Activated CD4-positive, CD25-positive, alpha-beta regulatory T cell treated with anti-CD3 and anti-CD28 coated beads, Interleukin-2, amount 50 U/mL, for 24 hours (primary cell): ENCODE measurements at places on chromosomes 13 and 19.

- ATAC-seq, result no peak
These were observed 25.6 kb downstream of the ZNF114 start for GRCh38 chr19:48295458-48295857.

- ATAC-seq, result no peak
These were observed 1.3 kb upstream of the SPIB start for GRCh38 chr19:50417111-50418081.

GRCh38 chr13:48874165-48874564, 101.5 kb upstream of the FNDC3A start:
- ATAC-seq, result no peak

DNA sequence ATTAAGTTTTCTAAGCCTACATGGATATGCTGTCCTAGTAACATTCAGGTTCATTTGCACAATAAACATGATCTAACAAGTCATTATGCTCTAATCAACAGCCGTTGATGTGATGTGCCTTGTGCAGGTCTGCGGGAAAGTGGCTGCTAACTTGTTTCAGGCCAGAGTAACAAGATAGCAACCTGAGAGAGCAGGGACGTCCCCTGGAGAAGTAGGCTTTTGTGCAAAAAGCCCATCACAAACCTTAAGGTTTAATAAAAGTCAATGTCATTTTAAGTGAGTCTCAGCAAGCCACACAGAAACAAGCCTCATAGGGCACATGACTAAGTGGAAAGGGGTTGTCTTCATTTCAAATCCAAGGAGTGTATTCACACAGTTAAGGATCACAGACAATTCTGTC, 17.6 kb downstream of the FOXO1 start:
- no peak for ATAC-seq

DNA sequence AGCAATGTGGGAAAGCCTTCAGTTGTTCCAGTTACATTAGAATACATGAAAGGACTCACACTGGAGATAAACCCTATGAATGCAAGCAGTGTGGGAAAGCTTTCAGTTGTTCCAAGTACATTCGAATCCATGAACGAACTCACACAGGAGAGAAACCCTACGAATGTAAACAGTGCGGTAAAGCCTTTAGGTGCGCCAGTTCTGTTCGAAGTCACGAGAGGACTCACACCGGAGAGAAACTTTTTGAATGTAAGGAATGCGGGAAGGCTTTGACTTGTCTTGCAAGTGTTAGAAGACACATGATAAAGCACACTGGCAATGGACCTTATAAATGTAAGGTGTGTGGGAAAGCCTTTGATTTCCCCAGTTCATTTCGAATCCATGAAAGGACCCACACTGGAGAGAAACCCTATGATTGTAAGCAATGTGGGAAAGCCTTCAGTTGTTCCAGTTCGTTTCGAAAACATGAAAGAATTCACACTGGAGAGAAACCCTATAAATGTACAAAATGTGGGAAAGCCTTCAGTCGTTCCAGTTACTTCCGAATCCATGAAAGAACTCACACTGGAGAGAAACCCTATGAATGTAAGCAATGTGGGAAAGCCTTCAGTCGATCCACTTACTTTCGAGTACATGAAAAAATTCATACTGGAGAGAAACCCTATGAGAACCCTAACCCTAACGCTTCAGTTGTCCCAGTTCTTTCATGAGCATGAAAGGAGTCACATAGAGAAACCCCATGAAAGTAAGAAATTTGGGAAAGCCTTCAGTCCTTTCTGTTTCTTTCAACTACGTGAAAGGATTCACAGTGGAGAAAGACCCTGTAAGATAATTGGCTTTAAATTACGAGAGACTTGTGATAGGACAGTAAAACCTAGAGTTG, 20.1 kb downstream of the ZNF627 start:
- ATAC-seq, result no peak

DNA sequence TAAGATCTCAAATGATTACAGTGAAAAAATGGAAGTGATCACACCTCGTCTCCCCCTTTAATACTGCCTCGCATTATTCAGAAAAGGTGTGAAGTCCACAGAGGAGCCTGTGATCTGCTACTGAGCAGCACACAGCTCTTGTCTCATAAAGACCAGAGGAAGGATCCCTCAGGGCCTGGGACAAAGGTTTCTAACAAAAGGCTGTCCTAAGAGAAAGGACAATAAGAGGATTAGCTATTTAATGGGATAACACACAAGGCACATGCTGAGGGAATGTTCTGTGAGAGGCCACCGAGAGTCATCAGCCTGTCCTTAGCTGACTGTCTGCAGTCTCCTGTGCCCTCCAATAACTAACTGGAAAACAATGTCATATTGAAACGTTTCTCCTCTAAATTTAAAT, 26.7 kb downstream of the EBPL start:
- ATAC-seq, result no peak

DNA sequence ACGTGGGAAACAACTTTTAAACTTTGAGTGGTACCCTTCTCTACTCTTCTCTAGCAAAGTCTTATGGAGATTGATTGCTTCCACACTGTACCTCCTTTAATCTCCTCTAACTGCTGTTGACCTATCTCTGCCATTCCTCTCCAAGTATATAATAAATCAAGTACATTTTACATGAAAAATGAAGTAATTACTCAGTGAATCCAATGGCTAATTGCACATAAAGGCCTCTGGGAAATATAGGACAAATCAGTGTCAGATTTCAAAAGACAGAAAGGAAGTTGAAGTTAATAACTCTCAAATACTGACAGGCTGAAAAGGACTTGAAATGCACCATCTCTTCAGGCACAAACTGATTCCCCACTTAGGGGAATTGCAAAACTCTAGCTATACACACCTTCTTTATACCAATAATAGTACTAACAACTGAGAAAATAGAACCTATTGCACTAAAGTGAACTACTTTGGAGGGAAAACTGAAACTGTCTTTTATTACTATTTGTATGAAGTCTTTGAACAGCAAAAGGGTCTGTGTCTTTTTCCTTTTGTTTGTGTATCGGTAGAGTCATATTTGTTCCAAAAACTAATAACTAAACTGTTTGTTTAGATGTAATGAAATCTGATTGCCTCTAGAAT, 701.1 kb downstream of the PCDH9 start:
- no peak for ATAC-seq

DNA sequence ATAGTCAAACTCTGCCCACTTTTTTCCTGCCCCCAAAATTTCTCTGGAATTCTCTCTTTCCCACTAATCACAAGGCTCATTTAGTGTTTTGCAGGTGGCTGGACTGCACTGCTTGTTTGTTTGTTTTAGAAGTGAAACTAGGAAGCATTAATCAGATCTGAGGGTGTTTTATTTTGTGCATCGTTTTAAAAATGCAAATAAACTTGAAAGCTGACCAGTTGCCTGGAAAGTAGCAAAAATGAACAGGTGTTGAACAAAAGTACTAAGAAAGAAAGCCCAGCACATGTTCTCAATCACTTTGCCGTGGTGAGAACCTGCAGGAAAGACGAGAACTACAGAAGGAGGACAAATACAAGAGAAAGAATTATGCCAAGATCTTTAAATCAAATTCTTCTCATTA, 365.5 kb downstream of the PCDH9 start:
- no peak for ATAC-seq

- ATAC-seq, result no peak
These were observed 197.1 kb downstream of the OXGR1 start for GRCh38 chr13:96797136-96797535.

DNA sequence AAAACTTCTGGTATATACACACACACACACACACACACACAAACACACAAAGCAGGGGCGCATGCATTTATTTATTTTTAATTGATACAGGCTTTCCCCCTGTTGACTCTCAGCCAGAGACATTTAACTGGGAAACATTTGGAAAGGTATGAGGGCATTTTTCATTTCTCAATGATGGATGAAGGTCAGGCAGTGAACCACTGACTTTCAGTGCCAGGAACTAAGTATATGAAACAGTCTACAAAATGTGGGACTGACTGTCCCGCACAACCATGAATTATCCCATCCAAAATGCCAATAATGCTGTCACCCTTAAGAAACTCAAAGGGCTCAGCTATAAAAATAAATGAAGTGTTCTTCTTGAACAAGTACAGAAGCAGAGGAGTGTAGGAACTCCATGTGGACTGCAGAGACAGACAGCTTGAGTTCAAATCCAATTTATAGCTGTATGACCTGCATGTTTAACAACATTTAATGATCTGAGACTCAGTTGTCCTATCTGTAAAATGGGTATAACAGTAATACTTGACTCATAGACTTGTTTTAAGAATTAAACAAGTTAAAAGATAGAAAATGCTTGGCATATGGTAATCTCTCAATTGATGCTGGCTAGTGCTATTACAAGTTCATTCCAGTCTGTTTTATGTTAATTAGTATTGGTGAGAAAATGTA, 25.0 kb upstream of the INTS6 start:
- ATAC-seq, result no peak

GRCh38 chr13:109408591-109409382, 377.6 kb downstream of the IRS2 start:
- ATAC-seq, result no peak

- no peak for ATAC-seq
These were observed 11.3 kb upstream of the RNASEH2B start for GRCh38 chr13:50898338-50898737.

DNA sequence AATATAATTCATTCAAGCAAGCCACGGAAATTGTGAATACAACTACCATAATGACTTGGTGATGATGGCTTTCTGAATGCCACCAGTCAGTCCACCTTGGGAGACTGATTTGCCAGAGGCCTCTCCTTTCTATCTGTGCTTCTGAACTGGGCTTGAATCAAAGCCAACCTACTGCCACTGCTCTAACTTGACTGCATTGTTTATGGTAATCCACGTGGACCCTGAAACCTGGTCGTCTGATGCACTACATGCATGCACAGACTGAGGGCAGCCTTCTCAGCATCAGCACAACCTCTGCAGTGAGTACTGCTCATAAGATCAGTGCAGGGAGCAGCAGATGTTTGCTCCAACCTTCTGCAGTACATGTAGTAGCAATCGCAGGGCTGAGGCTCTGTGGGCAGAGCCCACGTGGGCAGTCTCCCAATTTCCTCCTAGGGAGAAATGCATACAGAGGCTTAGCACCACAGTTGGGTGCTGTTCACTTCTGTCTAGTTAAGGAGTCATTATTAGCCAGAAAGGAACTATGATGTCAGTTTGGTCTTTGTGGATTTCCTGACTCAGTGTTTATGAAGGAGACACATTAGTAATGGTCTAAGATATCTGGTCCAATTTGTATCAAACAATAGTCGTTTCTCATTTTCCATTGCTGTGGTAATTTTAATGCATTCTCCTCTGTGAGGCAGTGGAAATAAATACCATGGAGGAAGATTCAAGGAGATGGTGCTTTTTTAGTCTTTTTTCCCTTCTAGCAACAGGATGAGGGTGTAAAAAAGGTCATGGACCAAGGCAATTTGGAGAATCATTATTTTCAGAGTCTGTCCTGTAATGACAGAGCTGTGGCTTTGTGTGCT, 82.5 kb downstream of the AKAP11 start:
- ATAC-seq, result peak; percentile 71

- no peak for ATAC-seq
These were observed 23.4 kb downstream of the PCCA start for GRCh38 chr13:100112186-100112838.

- ATAC-seq, result peak; percentile 64
These were observed 24.2 kb downstream of the C19orf12 start for GRCh38 chr19:29690842-29691241.

GRCh38 chr13:36973009-36973408, 26.1 kb downstream of the ALG5 start:
- ATAC-seq, result no peak

- no peak for ATAC-seq
These were observed 4.8 kb upstream of the CTXN1 start for GRCh38 chr19:7930765-7931164.

DNA sequence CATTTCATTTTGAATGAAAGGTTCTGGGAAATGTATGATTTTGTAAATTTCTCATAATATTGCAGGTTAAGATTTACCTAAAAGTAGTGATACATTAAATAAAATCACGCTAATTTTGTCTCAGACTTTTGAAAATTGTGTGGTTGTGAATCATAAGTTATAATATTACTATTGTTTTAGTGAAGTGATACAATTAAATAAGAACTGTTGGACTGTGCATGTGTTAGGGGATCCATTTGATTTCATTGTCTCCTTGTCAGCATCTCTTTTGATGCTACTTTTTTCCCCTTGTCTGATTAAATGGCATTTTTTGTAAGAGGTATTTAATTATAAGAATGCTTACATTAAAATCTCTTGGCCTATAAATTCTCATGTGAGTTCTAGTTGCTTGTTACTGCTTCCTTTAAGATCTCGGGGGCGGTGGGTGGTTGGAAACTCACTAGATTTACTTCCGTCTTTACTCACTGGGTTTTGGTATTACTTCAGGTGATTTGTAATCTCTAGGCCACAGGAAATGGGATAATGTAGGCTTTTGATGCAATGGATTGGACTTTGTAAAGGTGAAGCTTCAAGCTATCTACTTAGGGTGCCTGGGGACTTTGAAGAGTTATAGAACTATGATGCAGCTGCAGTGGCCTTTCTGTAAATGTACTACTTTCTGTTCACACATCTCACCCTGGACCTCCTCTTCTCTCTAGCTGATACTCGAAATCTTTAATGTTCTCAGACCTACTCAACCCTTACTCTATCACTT, 66.5 kb downstream of the PAN3 start:
- ATAC-seq, result peak; percentile 67

- ATAC-seq, result no peak
These were observed 42.7 kb downstream of the UTP14C start for GRCh38 chr13:52067237-52067636.

GRCh38 chr19:41399091-41399490, 1.5 kb downstream of the BCKDHA start:
- ATAC-seq, result no peak

DNA sequence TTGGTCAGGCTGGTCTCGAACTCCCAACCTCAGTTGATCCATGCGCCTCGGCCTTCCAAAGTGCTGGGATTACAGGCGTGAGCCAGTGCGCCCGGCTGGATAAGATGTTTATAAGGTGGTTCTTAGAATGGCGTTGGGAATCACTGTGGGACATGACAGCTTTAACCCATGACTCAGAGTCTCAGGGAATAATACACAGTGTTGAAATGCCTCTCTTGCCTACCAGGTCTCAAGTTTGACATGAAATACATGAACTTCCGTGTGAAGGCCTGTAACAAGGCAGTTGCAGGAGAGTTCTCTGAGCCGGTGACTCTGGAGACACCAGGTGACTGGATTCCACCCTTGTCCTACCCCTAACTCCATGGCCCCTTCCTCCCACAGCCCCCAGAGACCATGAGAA, 12.6 kb downstream of the FSD1 start:
- ATAC-seq, result no peak

GRCh38 chr19:16025108-16026101, 50.9 kb upstream of the TPM4 start:
- no peak for ATAC-seq
